ENCODE measurements at places on chromosomes 2 and 18.

DNA sequence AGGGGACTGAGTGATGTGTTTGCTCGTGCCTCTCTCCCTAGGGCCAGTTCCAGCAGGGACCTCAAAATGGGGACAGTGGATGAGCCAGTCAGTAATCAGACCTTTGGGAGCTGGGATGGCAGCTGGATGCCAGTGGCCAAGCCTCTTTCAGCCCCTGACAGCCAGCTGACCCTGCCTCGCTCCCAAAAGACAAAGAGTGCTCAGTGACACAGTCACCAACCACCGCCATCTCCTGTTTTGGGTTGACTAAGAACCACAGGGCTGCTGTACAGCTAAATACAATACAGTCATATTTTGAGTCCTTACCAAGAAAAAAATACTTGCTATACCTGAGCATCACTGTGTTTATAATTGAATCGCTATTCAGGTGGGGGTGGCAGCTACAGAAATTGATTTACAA lies 75.7 kb downstream of the POU3F3 start:
- no peak for DNase-seq

- DNase-seq = peak; percentile 80
These were observed 63.3 kb upstream of the ALPP start for GRCh38 chr2:232315049-232315922.

- DNase-seq = peak; percentile 94
These were observed 776 bp upstream of the SPEG start for GRCh38 chr2:219433666-219434467.

DNA sequence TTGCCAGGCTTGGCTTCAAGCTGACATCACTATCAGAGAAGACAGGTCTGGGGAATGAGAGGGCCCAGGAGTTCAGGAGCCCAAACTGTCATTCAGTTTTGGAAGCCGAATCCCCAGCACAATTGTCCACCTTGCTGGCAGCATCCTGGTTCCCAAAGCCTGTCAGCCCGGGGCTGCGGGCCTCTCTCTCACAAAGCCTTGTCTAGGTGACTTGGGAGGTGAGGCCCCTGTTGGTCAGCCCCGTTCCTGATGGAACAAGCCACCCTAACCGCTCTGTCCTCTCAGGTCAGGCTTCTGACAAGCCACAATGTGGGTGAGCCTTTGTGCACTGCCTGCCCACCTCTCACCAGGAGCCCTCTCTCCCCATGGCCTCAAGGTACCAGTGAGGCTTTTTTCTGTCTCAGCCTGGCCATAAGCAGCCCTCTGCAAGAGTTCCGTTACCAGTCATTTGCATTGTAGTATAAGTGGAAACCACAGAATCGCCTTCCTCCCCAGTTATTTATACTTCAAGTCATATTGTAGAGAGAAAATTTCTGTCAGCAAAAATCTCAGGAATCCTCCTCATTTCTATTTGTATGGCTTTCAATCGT lies 100.6 kb downstream of the MSH2 start:
- no peak for DNase-seq

GRCh38 chr2:100274076-100274475 lies 48.2 kb downstream of the LONRF2 start:
- DNase-seq = no peak

- no peak for DNase-seq
These were observed 117.9 kb downstream of the PTRHD1 start for GRCh38 chr2:24675338-24675737.

DNA sequence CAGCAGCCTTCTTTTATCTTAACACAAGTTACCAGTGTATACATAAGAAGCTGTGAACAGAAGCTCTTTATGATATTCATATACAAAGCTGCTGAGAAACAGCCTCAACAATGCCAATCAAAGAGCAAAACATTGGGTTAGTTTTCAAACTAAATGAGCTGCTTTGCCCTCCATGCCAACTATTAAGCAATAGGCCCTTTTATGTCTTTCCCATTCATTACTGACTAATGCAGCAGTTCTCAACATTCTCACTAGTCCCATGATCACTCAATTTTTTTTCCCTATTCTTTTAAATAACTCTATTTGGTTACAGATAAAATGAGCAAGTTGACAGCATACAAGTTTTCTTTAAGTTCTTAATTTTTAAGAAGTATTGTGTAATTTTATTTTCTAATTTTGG lies 57.9 kb upstream of the FRZB start:
- no peak for DNase-seq

DNA sequence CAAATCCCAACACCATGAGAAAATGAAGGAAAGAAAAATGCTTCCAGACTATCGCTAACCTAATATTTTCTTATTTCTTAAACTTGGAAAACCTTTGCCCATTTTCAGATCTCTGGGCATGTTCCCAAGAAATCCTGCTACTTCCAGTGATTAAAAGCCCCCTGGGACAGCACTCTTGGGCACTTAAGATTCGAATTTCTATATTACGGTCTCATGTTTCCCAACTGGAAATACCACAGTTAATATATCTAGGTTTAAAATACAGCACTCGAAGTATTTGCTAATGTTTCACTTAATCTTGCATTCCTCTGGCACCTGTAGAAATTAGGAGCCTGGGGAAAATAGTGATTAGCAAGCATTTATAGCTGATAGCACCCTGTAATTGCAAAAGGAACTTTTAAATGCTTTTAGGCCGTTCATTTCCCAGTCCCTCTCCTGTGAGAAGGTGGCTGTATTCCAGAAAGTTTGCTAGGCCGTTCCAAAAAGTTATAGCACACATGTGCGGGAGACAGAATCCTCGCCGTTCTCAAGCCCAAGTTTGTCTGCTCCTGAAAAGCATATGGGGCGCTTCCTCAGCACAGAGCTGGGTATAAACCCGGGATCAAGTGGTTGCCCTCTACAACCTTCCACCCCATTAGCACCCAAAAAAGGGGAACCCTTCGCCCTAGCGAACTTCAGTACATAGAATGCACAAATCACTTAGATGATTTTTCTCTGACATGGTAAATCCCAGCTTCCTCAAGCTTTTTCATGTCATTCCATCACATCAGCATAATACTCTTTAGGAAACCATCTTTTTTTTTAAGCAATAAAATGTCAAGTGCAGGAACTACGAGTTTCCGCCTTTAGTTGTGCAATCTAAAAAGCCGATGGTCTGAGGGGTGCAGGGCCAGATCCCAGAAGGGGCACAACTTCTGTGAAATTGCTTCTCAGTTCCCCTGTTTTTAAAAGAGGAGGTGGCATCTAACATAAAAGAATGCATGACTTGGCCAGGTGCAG lies 60.6 kb downstream of the DIPK1C start:
- DNase-seq = no peak

DNA sequence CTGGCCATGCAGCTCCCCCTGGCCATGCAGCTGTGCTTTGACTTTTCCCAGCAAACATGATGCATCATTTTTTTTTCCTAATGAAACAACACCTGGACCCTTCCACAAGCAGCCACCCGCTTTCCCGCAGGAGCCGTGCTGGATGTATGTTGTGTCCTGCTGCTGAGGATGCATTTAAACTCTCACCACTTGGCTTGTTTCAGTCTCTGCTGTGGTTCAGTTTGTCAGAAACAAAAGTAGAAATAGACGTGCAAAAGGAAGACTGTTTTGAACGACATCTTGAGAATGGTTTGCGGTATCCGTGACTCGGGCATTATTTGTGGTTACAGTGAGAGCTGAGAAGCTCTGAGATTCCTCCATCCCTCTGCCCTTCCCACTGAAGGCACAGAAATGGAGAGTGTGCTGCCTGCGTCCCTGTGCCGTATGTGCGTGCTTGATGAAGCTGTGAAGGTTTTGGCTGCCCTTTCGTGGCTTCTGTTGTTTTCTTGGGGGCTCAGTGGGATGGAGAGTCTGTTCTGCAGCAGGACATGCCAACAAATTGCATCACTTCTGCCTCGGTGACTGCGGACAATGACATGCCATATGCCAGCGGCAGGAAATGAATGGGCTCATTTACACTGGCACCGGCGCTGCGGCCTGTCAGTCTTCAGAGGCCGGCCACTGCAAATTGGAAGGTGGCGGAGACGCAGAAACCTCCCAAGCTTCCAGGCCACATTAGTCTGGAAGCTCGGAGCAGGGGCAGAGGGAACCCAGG lies 417.7 kb upstream of the SALL3 start:
- DNase-seq = no peak

DNA sequence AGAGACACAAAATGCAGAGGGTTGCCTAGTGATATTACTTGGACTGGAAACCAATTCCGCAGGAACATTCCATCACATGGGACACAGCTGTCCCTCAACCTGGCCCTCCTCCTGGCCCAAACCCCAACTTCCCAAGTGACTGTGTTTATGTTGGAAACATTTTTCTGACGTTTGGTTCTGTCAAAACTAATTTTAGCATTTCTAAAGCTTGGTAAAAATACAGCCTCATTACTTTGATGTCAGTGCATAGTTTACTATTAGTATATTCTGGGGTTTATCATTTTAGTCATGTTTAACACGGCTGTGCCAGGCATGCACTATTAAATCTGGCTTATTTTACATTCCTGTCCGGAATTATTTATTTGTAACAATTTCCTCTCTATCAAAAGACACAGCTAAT lies 69.9 kb downstream of the GLI2 start:
- no peak for DNase-seq

GRCh38 chr2:156116113-156116512 lies 216.4 kb downstream of the NR4A2 start:
- no peak for DNase-seq

GRCh38 chr2:207513551-207514257 lies 16.1 kb upstream of the CREB1 start:
- DNase-seq = no peak

DNA sequence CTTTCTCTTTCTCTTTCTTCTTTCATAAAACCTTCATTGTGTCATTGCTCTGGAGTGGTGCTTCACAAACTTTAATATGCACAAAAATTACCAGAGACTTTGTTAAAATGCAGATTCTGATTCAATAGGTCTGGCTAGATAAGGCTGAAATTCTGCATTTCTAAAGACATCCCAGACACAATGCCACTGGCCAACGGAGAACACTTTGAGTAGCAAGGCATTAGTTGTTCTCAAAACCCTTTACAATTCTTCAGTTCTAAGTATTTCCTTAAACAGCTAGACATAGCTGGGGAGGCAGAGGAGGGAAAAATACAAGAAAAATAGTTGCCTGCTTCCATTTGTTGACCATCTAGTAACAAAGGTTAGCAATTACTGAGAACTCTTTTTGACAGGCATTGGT lies 101.8 kb upstream of the PIK3C3 start:
- DNase-seq = no peak

DNA sequence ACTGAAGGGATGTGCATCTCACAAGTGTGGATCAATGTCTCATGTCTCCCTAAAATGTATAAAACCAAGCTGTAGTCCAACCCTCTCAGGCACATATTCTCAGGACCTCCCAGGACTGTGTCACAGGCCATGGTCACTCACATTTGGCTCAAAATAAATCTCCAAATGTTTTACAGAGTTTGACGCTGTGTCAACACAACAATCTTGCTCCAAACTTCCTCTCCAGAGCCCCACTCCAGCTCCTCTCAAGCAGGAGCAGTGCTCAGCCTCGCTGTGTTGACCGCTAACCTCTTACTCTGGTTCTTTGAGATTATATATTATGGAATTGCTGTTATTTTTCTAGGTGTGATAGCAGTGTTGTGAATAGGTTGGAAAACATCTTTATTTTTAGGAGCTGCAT lies 56.2 kb downstream of the CYP27C1 start:
- DNase-seq = peak; percentile 26

- no peak for DNase-seq
These were observed 537.6 kb downstream of the THSD7B start for GRCh38 chr2:137302957-137303356.

- no peak for DNase-seq
These were observed 70.2 kb upstream of the DAPL1 start for GRCh38 chr2:158724803-158725381.

DNA sequence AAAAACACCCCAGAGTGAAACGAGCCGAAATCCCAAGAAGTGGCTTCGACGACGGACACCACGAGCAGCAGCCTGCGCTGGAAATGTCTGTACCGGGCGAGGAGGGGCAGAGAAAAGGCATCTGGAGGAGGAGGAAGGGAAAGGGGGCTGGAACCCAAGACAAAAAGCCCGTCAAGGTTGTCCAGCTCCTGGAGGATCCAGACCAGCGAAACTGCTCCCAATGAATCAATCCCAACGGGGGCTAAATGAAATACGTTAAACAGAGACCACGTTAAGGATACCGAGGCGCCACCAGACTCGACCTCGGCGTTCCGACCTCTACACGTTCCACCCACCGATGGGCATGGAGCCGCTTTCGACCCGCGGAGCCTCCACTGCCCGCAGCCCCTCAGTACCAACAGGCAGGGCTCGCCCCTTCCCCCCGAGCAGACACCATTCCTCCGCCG lies 400 bp downstream of the CCDC88A start:
- DNase-seq = no peak

DNA sequence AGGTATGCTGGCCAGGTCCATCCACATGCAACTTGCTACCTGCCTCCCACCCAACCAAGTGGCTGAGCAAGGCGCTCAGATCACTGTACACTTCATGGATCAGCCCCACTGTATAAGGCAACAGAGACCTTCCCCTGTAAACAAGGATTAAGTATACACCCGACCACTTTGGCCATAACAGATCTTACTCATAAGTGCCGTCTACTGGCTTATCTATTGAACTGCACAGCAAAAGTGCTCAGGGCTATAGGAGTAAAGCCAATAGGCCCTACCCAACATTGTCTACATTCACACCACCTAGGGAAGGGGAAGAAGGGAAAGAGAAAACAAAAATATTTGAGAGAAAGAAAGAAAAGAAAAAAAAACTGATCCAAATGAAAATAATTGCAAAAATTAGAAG lies 663.9 kb upstream of the LRRTM1 start:
- no peak for DNase-seq

DNA sequence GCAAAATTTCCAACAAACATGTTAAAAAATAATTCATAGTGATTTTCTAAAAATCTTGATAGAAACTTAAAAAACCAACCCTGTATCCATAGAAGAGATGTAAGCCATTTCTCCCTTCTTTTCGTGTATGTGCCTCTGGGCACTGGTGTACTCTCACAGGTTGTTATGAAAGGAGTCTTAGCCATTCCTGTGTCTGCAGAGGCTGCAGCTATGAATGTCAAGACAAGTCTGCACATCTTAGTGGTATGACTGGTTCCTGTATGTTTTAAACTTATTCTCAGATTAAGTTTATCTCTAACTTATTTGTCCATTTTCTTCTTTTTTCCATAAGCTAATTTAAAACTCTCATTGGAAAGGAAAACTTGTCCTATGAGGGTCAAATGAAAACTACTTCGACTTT lies 84.0 kb downstream of the DPP4 start:
- no peak for DNase-seq

GRCh38 chr2:73283545-73284295 lies 558 bp downstream of the FBXO41 start:
- no peak for DNase-seq

DNA sequence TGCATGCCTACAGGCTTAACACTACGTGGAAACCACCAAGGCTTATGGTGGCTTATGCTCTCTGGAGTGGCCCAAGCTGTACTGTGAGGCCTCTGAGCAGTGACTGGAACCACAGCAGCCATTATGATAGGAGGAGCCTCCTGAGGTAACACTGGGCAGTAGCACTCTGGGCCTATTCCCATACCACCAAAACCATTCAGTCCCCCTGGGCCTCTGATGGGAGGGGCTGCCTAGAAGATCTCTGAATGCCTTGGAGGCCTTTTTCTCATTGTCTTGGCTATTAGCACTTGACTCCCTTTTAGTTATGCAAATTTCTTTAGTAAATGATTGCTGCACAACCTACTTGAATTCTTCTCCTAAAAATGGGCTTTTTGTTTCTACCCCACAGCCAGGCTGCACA lies 985.0 kb downstream of the DPP10 start:
- no peak for DNase-seq
